ENCODE measurements at places on chromosomes 11 and 22. TPM values are rescaled to one million over a fixed set of nuclear protein-coding genes. Genes with fewer than 3 reads are reported as not detected.

Gene PHETA2
- not detected for total RNA-seq

Gene NOX4
- total RNA-seq = not detected

Gene HTR3A
- total RNA-seq = not detected

Gene TH
- not detected for total RNA-seq

Gene DDTL
- total RNA-seq = 1.9 TPM

Gene TSGA10IP
- total RNA-seq = not detected

Gene PHF21A
- total RNA-seq = 16.0 TPM

Gene SLC1A2
- total RNA-seq = 0.32 TPM

Gene ADM2
- 0.69 TPM for total RNA-seq

Gene CEND1
- 2.4 TPM for total RNA-seq

Gene NRGN
- total RNA-seq = 12.6 TPM

Gene ADM
- total RNA-seq = 95.8 TPM

Gene DEPDC7
- total RNA-seq = 9.1 TPM

Gene CPT1A
- 30.6 TPM for total RNA-seq

Gene C22orf42
- not detected for total RNA-seq
